ENCODE measurements at places on chromosomes 4 and X.

GRCh38 chr4:39976945-39977488 lies 694 bp downstream of the PDS5A start:
- DNase-seq: peak; percentile 75

DNA sequence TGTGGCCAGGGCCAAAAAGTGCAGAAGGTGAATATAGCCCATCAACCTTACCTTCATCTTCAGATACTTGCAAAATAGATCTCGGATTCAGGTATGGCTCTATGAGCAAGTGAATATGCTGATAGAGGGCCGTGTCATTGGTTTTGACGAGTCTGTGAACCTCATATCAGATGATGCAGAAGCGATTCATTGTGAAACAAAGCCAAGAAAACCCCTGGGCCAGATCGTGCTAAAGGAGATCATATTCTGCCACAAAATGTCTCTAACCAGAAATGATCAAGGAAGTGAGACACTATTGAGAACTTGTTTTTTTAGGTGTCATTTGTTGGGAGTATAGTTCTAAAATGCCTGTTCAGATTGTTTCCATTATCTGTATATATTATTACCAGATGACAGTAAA lies 48.3 kb downstream of the PDK3 start:
- DNase-seq: no peak

GRCh38 chr4:41454423-41454822 lies 83.5 kb upstream of the LIMCH1 start:
- peak; percentile 66 for DNase-seq

- DNase-seq: no peak
Measured at GRCh38 chr4:154911097-154911496, 130.0 kb downstream of the RBM46 start.

DNA sequence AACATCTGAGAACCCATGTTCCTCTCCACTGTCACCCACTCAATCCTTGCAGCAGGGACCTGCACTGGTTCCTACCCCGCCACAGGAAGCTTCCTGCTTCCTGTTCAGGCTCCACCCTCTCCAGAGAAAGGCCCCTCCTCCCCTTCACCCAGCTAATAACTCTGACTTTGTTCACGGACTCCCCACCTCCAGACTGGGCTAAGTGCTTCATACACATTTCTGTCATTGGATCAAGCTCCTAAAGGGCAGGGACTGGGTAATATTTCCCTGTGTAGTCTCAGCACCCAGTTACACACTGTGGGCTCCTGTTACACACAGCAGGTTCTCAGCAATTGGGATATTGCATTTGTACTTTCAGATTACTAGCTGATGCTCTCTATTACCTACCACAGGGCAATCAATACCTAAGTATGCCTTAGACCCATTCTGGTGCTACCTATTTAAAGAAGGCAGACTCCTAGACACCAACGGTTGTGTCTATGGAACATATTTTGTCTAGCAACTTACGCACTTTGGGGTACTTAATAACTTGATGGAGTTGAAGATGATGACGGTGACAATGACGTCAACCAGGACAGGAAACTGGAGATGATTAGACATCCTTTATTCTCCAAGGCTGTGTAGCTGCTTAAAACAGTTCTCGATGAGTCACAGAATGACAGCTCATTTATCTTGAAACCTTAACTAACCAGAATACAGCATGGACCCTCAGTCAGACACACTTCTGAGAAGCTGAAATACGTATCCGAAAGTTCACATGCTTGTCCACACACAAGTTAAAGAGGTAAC lies 58.1 kb downstream of the MAML3 start:
- DNase-seq: no peak

- peak; percentile 25 for DNase-seq
Measured at GRCh38 chr4:6907658-6908191, 1.9 kb upstream of the TBC1D14 start.

- DNase-seq: no peak
Measured at GRCh38 chrX:15016051-15016450, 142.8 kb downstream of the MOSPD2 start.

- no peak for DNase-seq
Measured at GRCh38 chrX:2685886-2686285, 5.2 kb upstream of the CD99 start.

GRCh38 chr4:101265816-101266172 lies 81.5 kb downstream of the PPP3CA start:
- DNase-seq: no peak

GRCh38 chrX:2262668-2263055 lies 238.1 kb downstream of the DHRSX start:
- no peak for DNase-seq

GRCh38 chr4:114813961-114814360 lies 215.4 kb downstream of the UGT8 start:
- no peak for DNase-seq

DNA sequence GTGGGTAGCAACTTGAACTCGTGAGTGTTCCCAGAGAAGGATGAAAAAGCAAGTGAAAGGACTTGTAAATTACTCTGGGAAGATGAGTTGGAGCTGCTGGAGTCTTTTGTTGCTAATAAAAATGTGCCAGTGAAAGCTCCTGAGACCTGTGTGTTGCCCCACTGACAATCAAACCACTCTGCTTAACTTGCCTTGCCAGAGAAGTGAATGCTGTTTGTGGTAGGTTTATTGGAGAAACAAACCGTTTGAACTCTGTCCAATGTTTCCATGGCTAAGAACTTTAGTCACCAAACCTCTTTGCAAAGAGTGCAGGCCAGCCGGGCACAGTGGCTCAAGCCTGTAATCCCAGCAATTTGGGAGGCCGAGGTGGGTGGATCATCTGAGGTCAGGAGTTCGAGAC lies 586.9 kb downstream of the PCDH7 start:
- DNase-seq: no peak

DNA sequence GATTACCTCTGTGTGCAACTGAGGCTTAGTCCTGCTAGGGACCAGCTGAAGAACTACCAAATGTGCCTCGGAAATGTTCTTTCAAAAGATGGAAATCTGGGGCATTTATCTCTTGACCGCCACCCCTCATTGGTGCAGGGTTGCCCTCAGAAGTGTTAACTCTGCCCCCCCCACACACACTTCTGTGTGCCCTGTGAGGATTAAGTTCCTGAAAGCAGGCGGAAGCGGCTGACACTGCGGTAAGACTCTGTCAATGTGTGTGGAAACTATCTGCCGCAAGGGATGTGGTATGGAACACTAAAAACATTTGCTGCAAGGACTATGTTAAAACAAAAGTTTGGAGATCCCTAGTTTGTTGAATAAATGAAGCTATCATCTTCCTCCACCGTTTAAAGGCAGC lies 106.9 kb upstream of the NDP start:
- DNase-seq: no peak

DNA sequence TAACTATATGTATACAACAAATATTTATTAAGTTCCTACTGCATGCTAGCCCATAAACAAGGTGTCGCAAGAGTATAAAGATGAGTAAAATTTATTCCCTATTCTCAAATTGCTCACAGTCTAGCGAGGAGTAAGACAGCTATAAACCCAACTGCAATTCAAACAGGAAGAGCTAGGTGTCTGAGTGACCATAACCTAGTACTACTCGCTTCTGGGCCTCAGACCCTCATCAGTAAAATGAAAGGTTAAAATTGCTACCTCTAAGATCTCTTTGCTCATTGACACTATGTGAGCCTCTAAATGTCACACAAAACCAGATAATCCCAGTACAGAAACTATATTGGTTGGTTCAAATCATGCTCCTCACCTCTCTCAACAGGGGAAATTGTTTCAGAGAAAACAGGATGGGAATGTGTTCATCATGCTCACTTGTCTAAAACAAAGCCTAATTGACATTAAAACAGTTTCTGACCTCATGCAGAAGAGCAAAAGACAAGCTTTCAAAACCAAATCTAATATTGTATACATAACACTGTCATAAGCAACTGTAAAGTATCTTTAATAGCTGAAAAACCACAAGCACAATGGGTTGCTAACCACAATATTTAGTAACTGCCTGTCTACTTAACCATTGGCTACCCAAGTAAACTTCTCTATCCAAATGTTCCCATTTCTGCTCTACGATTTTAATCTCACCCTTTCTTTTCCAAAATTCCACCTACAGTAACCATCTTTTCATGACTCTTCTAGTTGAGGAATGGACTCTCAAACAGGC lies 264.6 kb upstream of the FMR1 start:
- DNase-seq: no peak

GRCh38 chr4:38400946-38401345 lies 263.1 kb upstream of the KLF3 start:
- no peak for DNase-seq
